ENCODE measurements at places on chromosomes 5 and 9. TPM values are rescaled to one million over a fixed set of nuclear protein-coding genes. Genes with fewer than 3 reads are reported as not detected.
A peak's percentile ranks its signal among the peaks of the same experiment; 100 is the strongest.

The TMEM252 gene
- not detected for polyA plus RNA-seq

The SYK gene
- 0.08 TPM for polyA plus RNA-seq

DNA sequence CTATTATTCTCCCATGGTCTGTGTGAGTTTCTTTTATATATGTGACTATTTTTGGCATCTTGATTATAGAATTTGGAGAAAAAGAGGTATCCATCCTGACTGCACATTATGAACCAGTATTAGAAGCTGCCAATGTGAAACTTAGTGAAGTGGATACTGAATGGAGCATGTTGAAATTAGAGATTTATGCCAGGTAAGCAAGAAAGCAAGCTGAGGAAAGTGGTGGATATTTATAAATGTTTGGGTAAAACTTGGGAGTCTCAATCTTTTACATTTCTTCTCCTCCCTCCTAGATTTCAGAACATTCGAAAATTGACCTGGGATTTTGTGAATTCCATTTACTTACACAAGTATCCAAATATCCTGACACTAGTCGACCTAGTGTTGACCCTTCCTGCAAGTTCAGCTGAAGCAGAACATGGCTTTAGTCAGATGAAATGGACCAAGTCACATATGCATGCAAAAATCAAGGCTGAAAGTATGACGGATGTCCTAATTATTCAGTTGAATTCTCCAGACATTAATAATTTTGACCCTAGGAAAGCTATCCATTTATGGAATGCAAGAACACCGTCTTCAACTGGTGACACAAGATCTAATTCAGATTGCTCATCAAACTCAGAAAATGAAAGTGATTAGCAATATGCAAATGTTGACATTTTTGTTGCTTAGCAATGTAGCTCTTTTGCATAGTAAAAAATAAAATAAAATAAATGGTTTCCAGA, 66.8 kb upstream of the IL7R start:
- H3K27ac ChIP-seq: peak overlapping the region; percentile 34
- peaks cover 86% of the 10 kb centered on the region for H3K4me1 ChIP-seq
- no peak for DNase-seq
- H3K27me3 ChIP-seq: no peaks in the 10 kb centered on the region
- no peak overlapping the region for H3K4me3 ChIP-seq

- H3K27me3 ChIP-seq: no peaks in the 10 kb centered on the region
- DNase-seq: no peak
- no peak overlapping the region for H3K4me3 ChIP-seq
- no peaks in the 10 kb centered on the region for H3K4me1 ChIP-seq
These were observed 81.3 kb downstream of the ADAMTSL1 start for GRCh38 chr9:18555105-18555883.
